Brain microvascular endothelial cell (primary cell): ENCODE measurements at places on chromosomes 5 and 9.

DNA sequence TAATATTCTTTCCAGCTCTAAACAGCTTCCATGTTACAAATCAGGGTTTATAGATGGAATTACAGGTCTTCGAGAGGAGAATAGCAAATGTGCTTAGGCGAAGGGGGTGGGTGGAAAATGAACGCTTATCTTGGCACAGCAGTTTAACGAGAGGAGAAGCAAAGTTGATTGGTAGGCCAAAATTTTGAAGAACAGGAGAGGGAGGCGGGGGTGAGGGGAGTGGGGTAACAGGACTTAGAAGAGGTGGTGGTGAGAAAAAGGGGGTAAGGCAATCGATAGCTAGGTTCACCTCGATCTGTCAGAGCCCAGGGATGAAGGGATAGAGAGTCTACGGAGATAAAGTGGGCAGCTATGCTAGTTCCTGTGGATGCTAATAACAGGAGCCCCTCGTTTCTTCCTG lies 764 bp downstream of the ANKRA2 start:
- peak; percentile 4 for DNase-seq

- no peak for DNase-seq
These were observed 120.9 kb upstream of the TARS1 start for GRCh38 chr5:33319841-33320240.

- DNase-seq, result peak; percentile 90
These were observed 65.5 kb upstream of the ABCA1 start for GRCh38 chr9:104993291-104993963.

- peak; percentile 41 for DNase-seq
These were observed 40.1 kb downstream of the PCDHGC5 start for GRCh38 chr5:141529002-141529401.

DNA sequence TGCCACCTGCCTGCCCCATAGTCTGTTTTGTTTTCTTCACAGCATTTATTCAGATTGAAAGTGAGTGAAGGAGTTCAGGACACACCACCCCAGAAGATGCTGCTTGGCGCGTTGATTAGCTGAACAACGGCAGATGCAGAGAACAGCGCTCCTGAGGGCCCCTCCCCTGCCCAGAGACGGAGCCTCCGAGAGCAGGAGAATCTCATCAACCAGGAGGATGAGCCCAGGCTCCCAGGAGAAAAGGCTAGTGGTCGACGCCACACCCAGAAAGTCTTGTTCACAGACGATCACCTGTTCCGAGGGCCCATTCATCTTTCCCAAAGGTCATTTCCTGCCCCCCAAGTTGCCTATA lies 180.4 kb upstream of the PPP1R26 start:
- DNase-seq, result no peak

DNA sequence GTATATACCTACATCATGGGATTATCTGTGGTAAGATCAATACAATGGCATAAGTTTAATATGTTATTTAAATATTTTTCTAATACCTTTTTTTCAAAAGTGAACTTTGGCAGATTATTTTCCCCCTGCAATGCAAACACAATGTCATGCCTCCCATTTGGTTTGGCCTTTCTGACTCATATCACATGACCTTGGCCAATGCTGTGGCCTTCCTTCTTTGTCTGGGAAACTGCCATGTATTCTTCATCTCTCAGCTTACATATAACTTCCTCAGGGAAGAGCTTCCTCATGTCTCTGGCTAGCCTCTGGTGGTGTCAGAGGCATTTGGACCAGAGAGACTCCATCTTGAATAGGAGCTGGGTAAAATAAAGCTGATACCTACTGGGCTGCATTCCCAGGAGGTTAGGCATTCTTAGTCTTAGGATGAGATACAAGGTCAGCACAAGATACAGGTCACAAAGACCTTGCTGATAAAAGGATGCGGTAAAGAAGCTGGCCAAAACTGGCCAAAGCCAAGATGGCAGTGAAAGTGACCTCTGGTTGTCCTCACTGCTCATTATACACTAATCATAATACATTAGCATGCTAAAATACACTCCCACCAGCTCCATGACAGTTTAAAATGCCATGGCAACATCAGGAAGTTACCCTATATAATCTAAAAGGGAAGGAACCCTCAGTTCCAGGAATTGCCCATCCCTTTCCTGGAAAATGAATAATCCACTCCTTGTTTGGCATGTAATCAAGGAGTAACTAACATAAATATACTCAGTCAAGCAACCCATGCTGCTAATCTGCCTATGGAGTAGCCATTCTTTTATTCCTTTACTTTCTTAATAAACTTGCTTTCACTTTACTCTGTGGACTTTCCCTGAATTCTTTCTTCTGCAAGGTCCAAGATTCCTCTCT lies 76.0 kb downstream of the C9orf153 start:
- DNase-seq, result no peak
